Ovary (tissue), 10 donors: ENCODE measurements at places on chromosomes 7 and 10.
A peak's percentile ranks its signal among the peaks of the same experiment; 100 is the strongest.

DNA sequence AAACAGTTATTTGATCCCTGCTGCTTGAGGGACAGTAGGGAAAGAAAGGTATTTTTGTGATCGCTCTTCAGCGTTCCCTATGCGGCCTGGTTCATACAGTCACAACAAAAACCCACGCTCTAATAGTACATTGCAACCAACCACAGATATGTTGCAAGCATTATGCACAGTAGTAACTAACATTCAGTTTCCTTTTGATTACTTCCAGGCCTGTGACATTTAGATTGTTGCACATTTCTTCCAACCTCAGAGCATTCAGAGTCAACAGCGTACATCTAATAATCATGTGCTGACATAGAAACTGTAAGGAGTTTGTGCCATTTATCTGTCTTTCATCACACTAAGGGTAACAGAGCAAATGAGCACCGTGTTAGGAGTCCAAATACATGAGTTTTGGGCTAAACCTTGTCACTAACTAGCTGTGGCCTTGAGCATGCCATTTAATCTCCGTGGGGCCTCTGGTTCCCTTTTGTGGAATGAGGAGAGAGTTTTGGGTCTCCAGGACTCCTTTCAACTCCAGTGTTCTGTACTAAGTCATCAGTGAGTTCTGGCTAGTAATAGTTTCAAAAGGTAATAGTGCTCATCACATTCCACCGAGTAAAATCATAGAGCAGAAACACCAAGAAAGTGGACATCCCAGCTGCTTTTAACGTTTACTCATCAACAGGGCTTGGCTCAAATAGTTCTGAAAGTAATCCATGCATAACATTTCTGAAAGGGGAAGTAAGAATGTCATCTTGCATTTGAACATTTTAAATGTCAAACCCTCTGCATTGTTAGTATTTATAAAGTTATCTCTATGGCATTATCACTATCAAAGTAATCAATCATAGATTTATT, 99.0 kb upstream of the FZD1 start:
- no peak for DNase-seq

DNA sequence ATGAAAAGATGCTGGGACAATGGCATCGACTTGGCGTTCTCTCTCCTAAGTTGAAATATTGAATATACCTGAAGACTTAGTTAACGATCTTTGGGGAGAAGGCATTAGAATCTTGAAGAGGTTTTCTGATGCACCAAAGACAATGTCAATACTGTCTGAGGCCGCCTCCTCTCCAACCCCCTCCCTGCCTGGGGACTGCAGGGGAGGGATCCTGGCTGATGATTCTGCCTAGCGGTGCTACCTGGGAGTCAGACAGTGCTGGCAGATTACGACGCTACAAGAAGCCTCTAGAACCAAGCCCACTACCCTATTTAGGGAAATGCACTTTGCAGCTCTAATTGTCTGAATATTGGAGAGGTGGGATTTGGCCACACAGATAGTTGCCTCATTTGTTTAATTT, 145.6 kb upstream of the HABP2 start:
- no peak for DNase-seq

DNA sequence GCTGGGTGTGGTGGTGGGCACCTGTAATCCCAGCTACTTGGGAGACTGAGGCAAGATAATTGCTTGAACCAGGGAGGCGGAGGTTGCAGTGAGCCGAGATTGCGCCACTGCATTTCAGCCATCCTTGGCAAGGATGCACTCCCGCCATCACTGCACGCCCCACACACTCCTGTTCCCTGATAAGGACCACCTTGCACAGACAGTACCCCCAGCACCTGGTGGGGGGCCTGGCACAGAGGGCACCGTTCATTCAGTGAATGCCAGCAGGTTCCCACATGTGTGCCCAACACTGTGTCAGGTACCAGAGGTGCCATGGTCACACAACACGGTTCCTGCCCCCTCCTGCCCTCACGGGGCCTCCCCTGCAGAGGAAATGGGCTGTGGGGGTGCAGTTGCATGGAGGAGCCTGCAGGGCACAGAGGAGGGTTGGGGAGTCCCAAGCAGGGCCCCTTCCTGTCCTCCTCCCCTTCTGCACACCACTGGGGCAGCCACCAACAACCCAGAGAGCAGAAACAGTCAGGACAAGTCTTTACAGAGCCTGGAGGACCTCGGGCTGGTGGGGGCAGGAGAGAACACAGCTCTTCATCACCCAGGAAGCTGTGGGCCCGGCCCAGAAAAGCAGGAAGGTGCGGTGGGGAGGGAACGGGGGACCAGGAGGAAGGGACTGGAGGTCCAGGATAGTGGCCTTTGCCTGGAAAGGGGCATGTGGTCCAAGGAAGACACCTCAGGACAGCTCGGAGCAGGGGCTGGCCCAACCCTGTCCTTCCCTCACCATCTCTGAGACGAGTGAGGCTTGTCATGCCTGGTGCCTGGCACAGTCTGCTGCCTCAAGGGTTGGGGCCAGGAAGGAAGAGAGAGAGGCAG, 7.1 kb downstream of the CRYGN start:
- DNase-seq: no peak

DNA sequence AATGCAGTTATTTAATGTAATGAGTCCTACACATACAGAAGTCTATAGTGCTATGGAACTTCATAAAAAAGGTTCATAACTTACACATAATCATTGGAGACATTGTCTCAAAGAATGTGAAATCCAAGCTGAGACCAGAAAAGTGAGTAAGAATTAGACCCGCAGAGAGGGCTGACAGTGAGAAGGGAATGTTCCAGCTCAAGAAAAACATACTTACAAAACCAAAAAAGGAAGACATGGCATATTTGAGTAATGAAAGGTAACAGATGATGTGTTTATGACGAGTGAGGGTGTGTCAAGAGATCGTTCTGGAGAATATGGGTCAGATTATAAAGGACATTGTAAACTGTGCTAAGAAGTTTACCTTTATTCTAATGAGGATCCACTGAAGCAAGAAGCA, 566.5 kb downstream of the ATRNL1 start:
- DNase-seq: no peak

- DNase-seq: no peak
Measured at GRCh38 chr10:54837479-54837878, 36.4 kb upstream of the PCDH15 start.

GRCh38 chr7:33425395-33425794, 296.0 kb downstream of the BBS9 start:
- no peak for DNase-seq

- DNase-seq: no peak
Measured at GRCh38 chr7:85154282-85154937, 32.4 kb downstream of the SEMA3D start.

DNA sequence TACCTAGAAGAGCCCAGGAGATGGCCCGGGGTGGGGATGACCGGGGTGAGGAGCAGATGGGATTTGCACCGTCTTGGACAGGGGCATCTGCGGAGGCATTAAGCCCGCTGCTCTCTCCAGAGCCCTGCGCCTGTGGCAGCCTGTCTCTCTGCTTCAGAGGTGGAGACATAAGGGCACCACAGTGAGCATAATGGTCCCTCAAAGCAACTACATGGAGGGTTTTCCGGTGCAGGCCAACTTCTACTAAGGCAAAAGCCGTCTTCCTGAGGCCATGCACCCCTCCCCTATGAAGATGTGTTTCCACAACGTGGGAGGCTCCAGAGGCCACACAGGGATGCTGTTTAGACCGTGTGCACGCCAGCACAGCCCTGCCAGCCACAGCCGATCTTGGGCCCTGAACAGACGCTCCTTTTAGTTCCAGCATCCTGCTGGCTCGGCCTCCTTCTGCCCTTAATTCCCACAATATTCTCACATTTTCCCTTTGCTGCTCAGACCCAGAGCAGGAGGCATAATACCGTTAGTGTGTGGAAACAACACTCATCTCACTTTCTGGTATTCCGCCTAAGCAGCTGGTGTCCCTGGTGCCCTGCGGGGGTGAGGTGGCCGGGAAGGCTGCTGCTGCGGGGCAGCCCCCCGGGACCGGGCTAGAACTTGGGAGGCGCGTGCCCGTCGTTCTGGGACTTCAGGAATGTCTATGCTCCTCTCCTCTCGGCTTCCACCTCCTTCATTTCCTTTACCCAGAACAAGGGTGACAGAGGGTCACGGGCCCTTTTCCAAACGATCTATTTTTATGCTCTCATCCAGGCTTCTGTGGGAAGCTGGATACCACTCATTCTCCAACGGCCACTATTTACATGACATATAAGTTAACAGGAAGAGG, 266.9 kb downstream of the TNS3 start:
- DNase-seq: peak; percentile 58

GRCh38 chr7:157054927-157055326, 44.5 kb upstream of the MNX1 start:
- no peak for DNase-seq

- no peak for DNase-seq
Measured at GRCh38 chr10:72625276-72625607, 637 bp downstream of the MICU1 start.

DNA sequence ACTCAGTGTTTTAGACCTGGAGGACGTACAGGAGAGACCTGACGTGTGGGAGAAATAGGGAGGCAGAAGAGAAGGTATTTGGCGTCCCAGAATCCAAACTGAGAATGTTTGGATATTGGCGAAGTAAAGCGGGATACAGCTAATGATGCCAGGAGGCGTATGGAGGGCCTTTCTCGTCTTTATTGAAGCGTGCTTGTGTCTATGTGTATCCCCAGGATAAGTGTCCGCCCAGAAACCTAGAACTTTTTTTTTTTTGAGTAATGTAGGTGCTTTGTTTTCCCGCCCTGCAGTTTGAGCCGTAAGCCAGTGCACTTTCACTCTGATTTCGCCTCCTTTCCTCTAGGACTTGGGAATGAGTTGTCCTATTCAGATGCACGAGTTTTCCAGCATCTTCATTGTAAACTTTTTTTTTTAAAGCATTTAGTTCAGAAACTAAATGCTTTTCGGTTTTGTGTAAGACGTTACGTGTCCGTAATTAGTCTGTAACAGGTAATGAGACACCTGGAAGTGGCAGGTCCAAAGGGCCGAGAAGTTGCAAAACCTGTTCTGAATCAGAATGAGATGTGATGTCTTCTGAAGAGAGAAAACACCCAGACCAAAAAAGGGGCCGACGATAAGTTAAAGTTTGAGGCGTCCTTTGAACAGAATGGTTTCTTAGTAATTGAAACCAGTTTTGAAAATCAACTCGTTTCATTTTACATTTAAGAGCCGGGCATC, 746 bp downstream of the ARL5B start:
- DNase-seq: no peak

DNA sequence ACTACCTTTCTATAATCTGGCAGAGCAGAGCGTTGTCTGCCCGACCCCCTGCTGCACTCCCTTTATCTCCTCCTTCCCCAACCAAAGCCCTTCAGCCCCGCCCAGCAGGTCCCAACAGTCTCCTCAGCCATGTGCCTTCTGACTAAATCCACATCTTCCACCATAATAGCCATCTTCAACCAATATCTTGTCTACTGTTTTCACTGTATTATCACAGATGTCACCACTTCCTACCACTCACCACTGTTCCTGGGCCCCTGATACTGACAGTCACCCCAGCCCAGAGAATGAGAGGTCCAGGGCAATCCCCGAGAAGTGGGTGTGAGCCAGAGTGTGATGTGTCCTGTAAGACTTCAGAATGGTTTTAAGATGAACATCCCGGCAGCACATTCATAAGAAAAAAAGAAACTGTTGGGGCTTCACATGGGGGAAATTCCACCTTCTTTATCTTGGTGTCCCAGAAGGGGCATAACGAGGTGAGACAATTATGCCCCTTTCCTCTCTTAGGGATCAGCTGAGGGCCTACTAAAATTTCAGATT, 25.3 kb downstream of the CCDC6 start:
- DNase-seq: no peak

GRCh38 chr7:88665892-88666514, 93.5 kb upstream of the ZNF804B start:
- no peak for DNase-seq

DNA sequence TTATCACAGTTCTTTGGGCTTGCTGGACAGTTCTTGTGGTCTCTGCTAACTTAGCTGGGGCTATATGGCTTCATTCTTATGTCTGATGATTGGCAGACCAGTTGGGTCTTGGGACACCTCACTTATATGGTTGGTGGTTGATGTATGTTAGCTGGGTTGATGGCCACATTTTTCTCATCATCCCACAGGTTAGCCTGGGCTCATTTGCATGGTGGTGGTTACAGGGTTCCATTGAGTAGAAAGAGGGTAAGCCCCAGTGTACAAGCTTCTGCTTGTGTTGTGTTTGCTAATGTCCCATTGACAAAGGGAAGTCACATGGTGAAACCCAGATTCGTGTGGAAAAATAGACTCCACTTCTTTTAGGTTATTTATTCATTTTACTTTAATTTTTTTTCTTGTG, 40.6 kb downstream of the TMEM60 start:
- DNase-seq: no peak

DNA sequence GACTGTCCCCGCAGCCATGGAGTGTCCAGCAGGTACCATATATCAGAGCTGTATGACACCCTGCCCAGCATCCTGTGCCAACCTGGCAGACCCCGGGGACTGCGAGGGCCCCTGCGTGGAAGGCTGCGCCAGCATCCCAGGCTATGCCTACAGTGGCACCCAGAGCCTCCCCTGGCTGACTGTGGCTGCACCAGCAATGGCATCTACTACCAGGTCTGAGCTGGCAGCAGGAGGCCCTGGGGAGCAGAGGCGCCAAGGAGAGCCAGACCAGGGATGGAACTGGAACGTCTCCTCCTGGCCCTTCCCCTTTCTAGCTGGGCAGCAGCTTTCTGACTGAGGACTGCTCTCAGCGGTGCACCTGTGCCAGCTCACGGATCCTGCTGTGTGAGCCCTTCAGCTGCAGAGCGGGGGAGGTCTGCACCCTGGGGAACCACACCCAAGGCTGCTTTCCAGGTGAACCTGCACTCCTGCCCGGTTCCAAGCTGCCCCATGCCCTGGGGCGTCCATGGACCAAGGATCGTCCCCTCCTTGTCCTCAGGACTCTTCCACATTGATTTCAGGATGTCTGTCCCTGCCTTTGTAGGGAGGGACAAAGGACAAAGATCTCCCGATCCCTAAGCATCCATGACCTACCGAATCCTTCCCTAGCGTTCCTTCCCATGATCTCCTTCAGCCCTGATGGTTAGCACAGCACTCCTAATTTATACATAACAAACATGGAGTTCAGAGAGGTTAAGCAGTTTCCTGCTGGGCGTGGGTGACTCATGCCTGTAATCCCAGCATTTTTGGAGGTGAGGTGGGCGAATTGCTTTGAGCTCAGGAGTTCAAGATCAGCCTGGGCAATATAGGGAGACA, 33.3 kb downstream of the EPHB4 start:
- no peak for DNase-seq

GRCh38 chr7:73844848-73845460, 2.6 kb upstream of the METTL27 start:
- DNase-seq: no peak

DNA sequence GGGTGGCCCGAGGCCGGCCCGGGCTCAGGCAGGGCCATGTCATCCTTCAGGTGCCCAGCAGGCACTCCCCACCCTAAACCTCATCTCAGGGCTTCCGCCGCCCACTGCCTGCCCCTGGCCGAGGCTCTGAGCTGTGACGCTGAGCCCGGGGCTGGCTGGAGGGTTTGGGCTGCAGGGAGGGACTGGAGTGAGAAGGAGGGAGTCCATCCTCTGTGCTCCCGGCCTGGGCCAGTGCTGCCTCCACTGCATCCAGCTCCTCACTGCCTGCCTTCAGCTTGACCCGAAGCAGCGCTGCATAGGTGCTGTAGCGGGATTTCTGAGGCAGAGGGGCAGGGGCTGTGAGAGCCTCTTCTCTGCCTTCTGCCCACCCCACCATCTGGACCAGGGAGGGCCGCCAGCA, 7.6 kb downstream of the NFKB2 start:
- DNase-seq: no peak
